ENCODE measurements at places on chromosomes 6 and 20.

GRCh38 chr6:157550114-157550989 is 169.4 kb downstream of the ZDHHC14 start:
- no peak for DNase-seq

- no peak for DNase-seq
Measured at GRCh38 chr6:113102761-113103160, 754.4 kb upstream of the MARCKS start.

DNA sequence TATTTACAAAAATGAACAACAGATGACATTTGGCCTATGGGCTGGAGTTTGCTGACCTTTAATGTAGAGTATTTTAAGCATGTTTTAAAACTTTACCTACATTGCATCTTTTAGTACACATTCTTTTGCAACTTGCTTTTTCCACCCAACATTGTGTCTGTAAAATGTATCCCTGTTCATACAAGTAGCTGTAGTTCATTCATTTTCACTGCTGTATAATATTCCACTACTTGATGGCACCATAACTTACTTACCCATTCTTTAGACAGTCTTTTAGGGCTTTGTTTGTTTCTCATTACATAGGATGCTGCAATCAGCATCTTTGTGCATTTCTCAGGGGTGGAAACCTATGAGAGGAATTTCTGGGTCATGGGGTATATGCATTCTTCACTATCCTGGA is 115.1 kb downstream of the EYA2 start:
- no peak for DNase-seq

- DNase-seq = no peak
Measured at GRCh38 chr6:40798069-40798770, 211.1 kb upstream of the LRFN2 start.

GRCh38 chr6:25173951-25174474 is 105.2 kb upstream of the CARMIL1 start:
- DNase-seq = peak; percentile 52

DNA sequence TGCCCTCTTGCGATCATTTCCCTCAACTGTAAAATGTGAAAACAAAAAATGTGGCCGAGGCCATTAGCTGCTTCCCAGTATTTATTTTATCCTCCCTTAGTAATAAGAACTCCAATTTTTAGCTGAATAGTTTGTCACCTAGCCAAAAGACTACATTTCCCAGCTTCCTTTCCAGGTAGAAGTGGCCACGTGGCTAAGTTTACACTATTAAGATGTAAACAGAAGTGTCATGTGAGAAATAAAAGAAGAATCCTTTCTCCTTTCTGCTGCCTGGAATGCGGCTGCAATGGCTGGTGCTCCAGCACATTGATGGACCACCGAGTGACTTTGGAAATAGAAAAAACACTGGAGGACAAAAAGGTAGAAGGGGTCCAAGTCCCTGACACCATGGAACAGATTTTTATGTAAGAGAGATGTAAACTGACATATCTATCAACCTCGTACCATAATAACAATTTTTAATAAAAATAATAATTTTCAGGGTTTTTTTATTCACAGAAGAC is 268.8 kb downstream of the PKHD1 start:
- DNase-seq = no peak

GRCh38 chr6:150403458-150404246 is 34.8 kb downstream of the IYD start:
- DNase-seq = no peak

GRCh38 chr20:15923030-15923776 is 650.0 kb downstream of the KIF16B start:
- no peak for DNase-seq

DNA sequence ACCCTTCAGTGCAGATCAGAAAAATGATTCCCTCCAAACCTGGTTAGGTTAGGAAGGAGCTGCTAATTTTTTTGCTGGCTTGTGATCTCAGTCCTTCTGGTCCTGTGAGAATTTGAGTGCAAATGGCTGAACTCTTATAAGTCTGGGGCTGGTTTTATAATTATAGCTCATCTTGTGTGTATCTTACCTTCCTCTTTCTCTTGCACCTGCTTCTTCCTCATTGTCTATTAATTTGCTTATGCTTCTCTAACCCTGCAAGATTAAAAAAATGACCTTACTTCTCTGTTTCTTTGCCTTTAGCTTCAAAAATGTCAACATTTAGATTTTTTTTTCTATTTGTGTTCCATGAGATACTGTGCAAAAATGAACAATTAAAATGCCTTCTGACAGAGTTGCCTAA is 576.2 kb downstream of the DHX35 start:
- DNase-seq = no peak

- DNase-seq = no peak
Measured at GRCh38 chr6:133504761-133505160, 263.6 kb downstream of the EYA4 start.

DNA sequence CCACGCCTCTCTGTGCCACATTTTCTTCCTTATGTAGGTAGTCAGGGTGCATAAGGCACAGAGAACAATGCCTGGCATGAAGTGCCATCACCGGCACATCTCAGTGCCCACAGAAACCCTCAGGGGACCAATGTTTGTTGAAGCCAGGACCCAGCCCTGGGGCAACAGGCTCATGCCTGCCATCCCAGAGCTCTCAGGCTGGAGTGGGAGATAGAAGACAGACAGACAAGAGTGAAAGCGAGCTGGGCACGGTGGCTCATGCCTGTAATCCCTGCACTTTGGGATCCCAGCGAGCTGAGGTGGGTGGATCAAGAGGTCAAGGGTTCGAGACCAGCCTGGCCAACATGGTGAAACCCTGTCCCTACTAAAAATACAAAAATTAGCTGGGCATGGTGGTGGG is 13.5 kb downstream of the EFCAB8 start:
- no peak for DNase-seq

- no peak for DNase-seq
Measured at GRCh38 chr6:121158438-121158837, 175.8 kb downstream of the TBC1D32 start.

DNA sequence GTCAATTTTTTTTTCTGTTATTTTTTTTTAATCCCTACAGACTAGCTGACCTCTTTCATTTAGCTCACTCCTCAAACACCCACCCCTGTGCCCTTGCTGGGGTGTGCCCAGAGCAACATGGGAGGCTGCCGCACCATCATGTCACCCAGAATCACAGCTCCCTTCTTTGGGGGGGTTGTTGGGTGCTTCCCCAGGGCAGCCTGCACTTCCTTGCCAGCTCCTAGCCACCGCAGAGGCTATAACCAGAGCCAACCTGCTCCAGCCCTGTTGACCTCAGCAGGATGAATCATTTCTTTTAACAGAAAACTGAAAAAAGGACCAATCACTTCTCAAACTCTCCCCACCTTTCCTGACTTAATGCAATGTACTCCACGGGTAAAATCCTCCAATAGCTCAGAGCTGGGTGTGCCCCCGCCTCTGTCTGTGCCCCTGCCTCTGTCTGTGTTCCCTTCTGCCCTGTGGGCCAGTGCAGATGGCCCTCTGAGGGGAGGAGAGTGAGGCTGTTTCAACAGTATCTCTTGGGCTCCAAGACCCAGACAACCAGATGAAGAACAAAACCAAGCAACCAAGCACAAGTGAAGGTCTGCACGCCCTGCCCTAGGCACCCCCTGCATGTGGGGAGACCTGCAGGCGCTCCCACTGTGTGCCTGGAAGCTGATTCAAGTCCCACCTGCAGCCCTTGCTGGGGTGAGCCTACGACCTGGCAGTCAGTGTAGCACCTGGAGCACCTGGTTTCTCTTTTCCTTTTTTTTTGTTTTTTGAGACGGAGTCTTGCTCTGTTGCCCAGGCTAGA is 67.7 kb downstream of the PYGB start:
- peak; percentile 86 for DNase-seq

DNA sequence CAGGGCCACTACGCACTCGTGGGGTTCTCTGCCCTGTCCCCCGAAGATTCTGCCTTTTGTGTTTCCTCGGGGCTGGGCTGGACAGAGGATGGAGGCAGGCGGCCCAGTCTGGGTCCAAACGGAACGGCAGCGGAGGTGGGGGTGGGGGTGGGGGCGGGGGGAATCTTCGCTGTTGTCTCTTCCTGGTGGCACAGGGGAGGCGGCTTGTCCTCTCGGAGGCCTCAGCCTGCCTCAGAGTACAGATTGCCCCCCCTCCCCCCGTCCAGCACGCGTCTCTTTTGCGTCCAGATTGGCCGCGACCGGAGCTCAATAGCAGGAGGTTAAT is 1.4 kb upstream of the INSM1 start:
- DNase-seq = no peak

DNA sequence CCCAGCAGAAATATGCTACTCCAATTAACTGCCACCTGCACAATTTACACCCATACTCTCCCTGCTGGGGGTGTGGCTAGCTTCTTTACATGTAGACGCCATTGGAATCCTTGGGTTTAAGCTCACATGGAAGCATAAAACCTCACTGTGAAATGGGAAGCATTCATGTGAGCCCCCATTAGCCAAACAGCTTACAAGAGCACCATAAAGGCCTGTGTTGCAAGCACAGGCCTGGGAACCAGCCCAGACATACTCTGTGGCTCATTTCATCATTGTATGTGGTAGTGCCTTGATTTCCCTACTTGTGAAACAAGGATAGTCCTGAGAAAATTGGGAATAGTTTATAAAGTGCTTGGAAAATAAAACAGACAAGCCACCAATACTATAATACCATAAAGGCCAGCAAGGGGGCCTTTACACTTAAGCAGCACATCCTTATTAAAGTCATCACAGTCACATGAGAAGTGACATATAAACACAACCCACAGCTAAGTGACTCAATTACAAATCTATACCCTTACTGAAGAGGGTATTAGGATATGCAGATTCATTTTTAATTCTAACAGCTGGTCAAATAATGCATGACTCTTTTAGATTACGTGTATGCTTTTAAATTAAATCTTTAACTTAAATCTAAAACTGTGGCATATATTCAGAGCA is 6.8 kb downstream of the ADNP start:
- no peak for DNase-seq

GRCh38 chr20:40991181-40991889 is 37.3 kb upstream of the TOP1 start:
- DNase-seq = no peak

DNA sequence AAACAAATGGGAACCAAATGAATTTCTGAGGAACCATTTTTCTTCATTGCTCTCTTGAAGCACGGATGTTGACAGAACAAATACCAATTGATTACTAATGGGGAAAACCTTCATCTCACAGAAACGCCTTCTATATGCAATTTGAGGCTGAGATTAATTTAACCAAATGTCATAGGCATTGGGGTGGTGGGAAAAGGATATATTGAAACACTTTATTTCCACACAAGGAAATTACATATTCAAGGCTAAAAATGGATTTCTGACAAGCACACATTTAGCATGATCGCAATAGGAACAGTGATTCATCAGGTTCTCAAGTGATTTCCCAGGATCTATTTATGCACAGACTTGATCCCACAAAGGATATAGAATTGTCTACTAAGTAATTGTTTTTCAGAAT is 88.9 kb downstream of the COL12A1 start:
- no peak for DNase-seq

DNA sequence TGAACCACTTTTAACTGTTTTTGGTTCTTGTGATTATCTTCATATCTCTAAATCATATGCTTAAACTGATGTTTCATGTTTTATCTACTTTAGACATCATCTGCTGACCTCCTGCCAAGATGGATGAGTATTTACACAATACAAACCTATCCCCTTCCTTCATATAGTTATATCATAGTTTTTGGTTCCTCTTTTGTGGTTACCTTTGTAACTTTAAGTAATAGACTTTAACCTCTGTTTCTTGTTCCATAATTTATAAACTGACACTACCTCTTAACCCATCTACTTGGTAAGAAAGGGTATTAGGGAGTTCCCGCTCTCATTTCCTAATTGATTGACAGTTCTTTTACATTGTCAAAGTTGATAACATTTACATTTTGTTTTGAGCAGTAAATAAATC is 11.9 kb downstream of the PCMT1 start:
- no peak for DNase-seq

DNA sequence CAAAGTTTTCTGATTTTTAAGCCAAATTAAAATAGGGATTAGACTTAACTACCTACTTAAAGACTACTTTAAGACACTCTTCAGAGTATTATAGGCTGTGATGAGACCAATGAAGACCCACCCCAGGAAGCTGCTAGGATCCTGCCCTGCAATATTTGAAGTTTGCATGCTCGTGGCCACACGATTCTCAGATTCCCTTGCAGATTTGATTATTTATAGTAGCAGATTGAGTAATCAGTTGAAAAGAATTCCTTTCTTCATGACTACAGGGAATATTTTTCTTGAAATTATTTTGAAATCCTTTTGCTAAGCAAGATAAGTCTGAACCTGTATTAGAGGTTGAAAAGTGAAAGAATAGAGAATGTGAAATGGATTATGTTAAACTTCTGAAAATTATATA is 122.3 kb downstream of the B3GAT2 start:
- no peak for DNase-seq

DNA sequence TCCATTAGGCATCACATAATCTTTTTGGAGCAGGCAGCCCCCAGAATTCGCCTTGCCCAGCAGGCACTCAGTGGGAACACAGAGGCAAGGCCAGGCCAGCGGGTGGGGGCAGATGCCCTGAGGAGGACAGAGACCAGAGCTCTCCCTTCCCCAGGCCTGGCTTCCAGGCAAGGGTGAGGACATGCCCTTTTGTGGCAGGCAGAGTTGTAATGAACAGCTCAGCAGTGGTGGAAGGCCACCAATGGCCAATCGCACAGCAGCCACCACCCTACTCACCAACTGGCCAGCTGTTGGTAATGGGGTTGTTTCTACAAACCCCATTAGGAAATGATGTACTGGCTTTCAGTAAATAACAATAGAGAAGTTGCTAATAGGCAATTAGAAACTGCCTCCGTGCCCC is 15.4 kb upstream of the DDO start:
- DNase-seq = no peak

- no peak for DNase-seq
Measured at GRCh38 chr6:7554533-7555275, 13.2 kb downstream of the DSP start.

DNA sequence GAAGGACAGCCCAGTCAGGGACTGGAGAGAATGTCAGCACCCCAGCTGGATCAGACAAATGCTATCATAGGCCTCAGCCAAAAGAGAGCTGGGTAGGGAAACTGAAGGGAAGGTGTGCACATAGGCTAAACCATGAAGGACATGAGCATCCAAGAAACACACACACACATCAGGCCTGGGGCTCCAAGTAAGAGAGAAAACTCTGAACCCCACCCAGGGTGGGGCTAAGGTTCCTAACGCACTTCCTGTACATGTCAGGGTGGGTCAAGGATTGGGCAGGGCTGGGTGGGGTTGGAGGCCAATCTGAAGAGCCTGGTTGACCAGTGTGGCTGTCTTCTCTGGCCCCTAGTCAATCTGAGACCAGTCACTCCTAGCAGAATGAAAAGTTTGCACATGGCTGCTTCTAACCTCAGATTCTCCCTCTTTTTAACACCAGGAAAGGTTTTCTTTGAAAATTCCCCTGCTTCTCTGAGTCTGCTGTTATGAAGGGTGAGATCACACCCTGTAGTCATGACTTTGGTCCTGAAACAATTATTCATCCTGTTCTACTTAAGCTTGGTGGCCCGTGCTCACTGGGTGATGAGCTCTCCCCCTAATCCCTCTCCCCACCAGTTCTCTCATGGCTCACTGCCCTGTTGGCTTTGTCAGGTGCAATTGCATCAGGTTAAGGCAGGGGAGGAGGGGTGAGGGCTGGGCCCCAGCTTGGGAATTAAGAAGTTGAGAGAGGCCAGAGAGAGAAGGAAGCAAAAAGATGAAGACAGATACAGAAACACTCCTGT is 88.4 kb downstream of the MAFB start:
- DNase-seq = no peak

GRCh38 chr20:2333821-2334220 is 38.0 kb downstream of the TGM3 start:
- no peak for DNase-seq

Data from H54 (cell line).